ENCODE measurements at places on chromosomes 4 and X. TPM values are rescaled to one million over a fixed set of nuclear protein-coding genes. Genes with fewer than 3 reads are reported as not detected.

Gene EFNB1
- total RNA-seq = 32.3 TPM

Gene SMARCA1
- 28.3 TPM for total RNA-seq

Gene PUDP
- total RNA-seq = 9.8 TPM

Gene POU4F2
- total RNA-seq = not detected

Gene PSAPL1
- not detected for total RNA-seq

Gene GPRASP3
- total RNA-seq = 3.9 TPM

Gene STPG2
- under 0.01 TPM for total RNA-seq

Gene SLITRK4
- total RNA-seq = 3.9 TPM

Gene PLK4
- total RNA-seq = 5.2 TPM

Gene PALLD
- 31.0 TPM for total RNA-seq

Gene NDNF
- not detected for total RNA-seq

Gene CXCL6
- 0.10 TPM for total RNA-seq

Gene GYPA
- not detected for total RNA-seq

Gene ERAS
- not detected for total RNA-seq

Gene CENPE
- total RNA-seq = 12.7 TPM

Gene TLR6
- total RNA-seq = 2.3 TPM

Gene FOXR2
- not detected for total RNA-seq

Gene GDPD2
- total RNA-seq = not detected

Gene TEX28
- not detected for total RNA-seq

Gene ADGRL3
- total RNA-seq = not detected

Gene CT45A10
- not detected for total RNA-seq

Gene SCOC
- 50.6 TPM for total RNA-seq

Gene CYBB
- not detected for total RNA-seq

Gene RIBC1
- not detected for total RNA-seq

Gene QRFPR
- not detected for total RNA-seq

Gene EGF
- total RNA-seq = under 0.01 TPM

Gene TEC
- 1.1 TPM for total RNA-seq

Gene SULT1B1
- 46.1 TPM for total RNA-seq

Gene TCEAL7
- total RNA-seq = 1.5 TPM

Data from vein endothelial cell (primary cell).